ENCODE measurements at places on chromosomes 11 and 22.

DNA sequence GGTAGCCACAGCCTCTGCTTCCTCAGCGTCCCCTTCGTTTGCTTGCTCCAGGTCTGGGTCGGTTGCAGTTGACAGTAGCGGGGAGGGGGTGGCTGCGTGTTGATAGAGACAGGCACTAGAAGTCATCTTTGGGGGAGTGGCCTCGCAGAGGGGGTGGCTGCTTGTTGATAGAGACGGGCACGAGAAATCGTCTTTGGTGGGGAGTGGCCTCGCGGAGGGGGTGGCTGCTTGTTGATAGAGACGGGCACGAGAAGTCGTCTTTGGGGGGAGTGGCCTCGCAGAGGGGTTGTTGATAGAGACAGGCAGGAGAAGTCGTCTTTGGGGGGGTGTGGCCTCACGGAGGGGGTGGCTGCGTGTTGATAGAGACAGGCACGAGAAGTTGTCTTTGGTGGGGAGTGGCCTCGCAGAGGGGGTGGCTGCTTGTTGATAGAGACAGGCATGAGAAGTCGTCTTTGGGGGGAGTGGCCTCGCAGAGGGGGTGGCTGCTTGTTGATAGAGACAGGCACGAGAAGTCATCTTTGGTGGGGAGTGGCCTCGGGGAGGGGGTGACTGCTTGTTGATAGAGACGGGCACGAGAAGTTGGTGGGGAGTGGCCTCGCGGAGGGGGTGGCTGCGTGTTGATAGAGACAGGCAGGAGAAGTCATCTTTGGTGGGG, 328.3 kb downstream of the TBC1D22A start:
- peak; percentile 47 for DNase-seq

GRCh38 chr11:43904742-43905535, 24.3 kb downstream of the ALKBH3 start:
- DNase-seq: peak; percentile 70

- DNase-seq: no peak
Measured at GRCh38 chr22:45999379-45999971, 22.5 kb upstream of the WNT7B start.

DNA sequence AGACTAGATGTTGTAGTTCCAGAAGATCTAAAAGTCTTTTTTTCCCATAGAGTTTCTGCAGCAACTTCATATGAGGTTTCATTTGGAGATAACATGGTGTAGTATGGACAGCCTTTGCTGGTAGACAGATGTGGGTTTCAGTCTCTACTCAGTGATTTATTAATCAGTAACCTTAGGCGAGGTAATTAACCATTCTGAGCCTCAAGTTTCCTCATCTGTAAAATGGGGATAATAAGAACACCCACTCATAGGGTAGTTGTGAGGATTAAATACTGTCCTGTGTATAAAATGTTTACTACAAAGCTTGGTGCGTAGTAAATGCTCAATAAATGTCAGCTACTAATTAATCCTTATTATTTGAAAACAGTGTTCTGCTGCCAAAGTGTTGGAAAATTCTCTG, 16.8 kb downstream of the POU2F3 start:
- no peak for DNase-seq

DNA sequence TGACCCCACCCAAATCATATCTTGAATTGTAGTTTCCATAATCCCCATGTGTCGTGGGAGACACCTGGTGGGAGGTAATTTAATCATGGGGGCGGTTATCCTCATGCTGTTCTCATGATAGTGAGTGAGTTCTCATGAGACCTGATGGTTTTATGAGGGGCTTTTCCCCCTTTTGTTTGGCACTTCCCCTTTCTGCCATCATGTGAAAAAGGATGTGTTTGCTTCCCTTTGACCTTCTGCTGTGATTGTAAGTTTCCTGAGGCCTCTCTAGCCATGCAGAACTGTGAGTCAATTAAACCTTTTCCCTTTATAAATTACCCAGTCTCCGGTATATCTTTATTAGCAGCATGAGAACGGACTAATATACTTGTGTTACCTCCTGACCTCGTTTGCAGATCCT, 156.6 kb upstream of the MTNR1B start:
- DNase-seq: no peak

DNA sequence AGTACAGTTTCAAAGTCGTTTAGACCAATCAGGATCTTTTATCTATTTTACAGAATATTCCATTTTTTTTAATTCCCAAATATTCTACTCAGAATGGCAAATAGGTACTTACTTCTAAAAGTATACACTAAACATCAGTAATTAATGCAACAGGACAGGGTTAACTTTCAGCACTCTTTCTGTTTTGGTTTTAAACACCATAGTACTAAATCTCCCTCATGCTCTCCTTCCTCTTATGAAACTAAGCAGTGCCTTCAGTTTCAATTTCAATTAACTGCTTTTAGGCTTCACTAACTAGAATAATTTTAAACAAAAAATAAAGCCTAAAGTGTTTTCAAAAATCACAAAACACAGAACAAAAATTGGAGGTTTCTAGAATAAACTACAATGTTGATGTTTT, 57.9 kb downstream of the NOX4 start:
- no peak for DNase-seq

GRCh38 chr11:17597770-17598169, 50.7 kb downstream of the OTOG start:
- no peak for DNase-seq

DNA sequence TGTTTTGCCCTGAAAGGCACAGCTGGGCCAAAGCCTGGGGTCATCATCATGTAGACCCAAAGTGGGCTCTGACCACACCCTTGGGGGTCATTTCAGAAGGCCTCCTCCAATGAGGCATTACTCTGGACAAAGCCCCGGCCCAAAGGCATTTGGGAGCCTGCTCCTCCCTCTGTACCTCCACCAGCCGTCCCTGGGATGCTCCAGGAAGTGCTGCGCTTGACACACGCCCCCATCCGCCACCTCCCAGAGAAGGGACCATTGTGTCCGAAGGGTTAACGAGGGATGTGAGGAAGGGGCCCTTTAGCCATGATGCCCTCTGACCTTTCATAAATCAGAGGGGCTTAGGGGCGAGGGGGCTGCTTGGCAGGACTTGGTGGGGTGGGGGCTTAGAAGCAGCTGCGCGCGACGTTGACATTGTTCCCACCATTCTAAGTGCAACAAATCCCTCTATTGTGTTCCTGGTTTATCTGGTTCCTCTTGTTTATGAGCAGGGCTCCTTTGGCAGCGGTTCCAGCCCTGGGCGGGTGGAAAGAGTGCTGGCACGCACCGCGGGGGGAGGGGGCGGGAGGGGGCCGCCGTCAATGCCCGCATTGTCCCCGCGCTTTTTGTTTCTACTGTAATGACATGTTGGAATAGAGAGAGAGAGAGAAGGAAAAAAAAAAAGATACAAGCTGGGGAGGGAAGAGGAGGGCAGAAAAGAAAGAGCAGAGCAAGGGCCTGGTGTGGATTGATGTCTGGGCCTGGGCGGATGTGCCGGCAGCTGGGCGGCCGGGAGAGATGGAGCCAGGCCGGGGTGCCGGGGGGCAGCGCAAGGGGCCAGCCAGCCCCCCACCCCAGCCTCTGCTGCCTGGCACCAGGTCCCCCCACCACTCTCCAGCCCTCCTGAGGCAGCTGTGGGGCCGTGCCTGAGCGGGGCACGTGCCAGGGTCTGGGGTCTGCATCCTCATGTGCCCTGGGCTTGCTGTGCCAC, 32.1 kb upstream of the SOX10 start:
- peak; percentile 38 for DNase-seq

DNA sequence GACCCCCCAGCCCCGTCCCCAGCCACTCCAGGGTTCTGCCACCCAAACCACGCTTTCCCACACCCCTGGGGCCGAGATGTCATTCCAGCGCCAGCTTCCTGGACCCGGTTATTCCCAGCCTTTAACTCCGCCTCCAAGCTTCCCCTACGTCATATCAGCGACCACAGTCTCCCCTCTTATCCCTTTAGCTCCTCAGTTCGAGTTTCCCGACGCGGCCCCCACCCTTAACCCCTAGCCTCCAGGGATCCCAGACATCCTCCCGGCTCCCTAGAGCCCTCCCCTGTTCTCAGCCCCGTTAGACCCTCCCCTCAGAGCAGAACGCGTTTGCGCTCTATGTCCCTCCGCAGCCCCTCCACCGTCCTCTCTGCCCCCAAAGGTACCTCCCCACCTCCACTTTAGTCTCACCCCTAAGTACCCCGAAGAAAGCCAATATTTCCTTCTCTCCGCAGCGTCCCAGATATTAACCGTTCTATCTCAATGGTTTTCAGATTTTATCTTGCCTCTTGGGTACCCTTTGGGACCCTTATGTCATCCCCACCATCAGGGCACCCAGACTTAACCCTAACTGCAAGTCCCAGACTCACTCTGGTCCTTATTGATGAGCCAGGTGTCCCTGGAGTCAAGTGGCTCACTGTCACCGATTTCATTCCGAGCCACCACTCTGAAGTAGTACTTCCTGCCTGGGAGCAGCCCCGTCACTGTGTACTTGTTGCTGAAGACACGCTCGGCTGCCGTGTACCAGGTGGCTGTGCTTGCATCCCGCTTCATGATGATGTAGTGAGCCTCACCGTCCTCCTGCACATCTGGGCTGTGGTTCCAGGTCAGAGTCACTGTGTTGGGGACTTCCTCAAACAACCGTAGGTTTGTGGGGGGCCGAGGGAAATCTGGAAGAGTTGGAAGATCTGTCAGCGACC, 8.0 kb downstream of the TMEM86A start:
- DNase-seq: peak; percentile 26

- DNase-seq: no peak
Measured at GRCh38 chr22:34045311-34045710, 125.0 kb upstream of the LARGE1 start.

DNA sequence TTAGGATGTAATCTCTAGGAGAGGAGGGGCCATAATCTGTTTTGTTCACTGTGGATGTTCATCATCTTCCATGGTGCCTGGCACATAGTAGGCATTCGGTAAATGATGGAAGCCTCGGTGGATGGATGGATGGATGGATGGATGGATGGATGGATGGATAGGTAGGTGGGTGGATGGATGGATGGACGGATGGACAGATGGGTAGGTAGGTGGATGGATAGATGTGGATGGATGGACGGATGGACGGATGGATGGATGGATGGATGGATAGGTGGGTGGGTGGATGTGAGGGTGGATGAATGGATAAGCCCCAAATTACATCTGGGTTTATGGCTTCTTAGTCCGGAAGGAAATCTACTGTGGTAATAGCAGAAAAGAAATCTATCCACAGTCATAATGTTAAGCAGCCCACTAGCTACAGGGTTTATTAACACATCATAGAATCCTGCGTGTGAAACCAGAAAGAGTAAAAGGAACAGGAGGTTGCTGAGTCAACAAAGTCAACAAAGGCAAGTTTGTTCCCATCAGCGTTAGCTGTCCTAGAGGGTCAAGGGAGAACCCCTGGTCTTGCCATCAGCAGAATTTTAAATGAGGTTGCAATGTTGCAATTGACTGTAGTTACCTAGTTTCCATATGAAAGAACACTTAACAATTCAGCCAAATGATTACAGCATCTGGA, 82.8 kb downstream of the C11orf91 start:
- no peak for DNase-seq

DNA sequence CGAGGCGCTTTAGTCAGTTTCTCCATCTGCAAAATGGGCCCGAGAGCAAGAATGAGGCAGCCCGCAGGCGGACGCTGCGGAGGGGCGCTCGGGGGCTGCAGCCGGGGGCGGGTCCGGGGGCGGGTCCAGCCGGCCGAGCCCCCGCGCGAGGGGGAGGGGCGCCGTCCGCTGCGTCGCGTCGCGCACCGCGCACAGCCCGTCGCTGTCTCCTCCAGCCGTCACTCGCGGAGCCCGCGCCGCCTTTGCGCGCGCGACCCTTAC, 282 bp downstream of the PC start:
- DNase-seq: no peak

- no peak for DNase-seq
Measured at GRCh38 chr11:10640308-10640707, 53.2 kb downstream of the IRAG1 start.
